Myocyte (in vitro differentiated cells): ENCODE measurements at places on chromosomes 6 and 20. TPM values are rescaled to one million over a fixed set of nuclear protein-coding genes. Genes with fewer than 3 reads are reported as not detected.

Gene DEFB132
- not detected in 2 replicates for total RNA-seq

Gene MCHR2
- total RNA-seq = not detected in 2 replicates

Gene SLC22A2
- total RNA-seq = not detected in 2 replicates

Gene SASH1
- total RNA-seq = 23.9 and 39.4 TPM in 2 replicates

Gene GZF1
- total RNA-seq = 20.6 and 27.8 TPM in 2 replicates

Gene ENPP5
- 0.35 and 0.42 TPM in 2 replicates for total RNA-seq

Gene COL21A1
- total RNA-seq = 3.3 and 35.3 TPM in 2 replicates

Gene OVOL2
- total RNA-seq = not detected in 2 replicates

Gene ROS1
- 5.3 and 5.5 TPM in 2 replicates for total RNA-seq

Gene RIPOR3
- 0.16 and 0.47 TPM in 2 replicates for total RNA-seq

Gene BHLHE23
- total RNA-seq = not detected in 2 replicates

Gene PLTP
- 12.9 and 14.2 TPM in 2 replicates for total RNA-seq

Gene SYCP2L
- 0.40 TPM in 1 of 2 replicates, not detected in the other for total RNA-seq

Gene TREM1
- total RNA-seq = not detected in 2 replicates

Gene APOBEC2
- 110 and 231 TPM in 2 replicates for total RNA-seq

Gene SLC18B1
- 3.0 and 3.4 TPM in 2 replicates for total RNA-seq

Gene NRSN1
- total RNA-seq = not detected in 2 replicates

Gene SLC17A4
- not detected in 2 replicates for total RNA-seq

Gene SYNCRIP
- total RNA-seq = 76.5 and 91.3 TPM in 2 replicates

Gene TGM3
- not detected in 2 replicates for total RNA-seq

Gene FITM2
- 10.8 and 12.0 TPM in 2 replicates for total RNA-seq

Gene PHACTR3
- not detected in 2 replicates for total RNA-seq

Gene MLIP
- total RNA-seq = 5.2 and 18.3 TPM in 2 replicates

Gene TRAPPC3L
- 0.35 TPM in 1 of 2 replicates, not detected in the other for total RNA-seq

Gene ASIP
- not detected in 2 replicates for total RNA-seq

Gene NANP
- 7.0 and 9.9 TPM in 2 replicates for total RNA-seq

Gene CCM2L
- total RNA-seq = not detected in 2 replicates

Gene IL17F
- not detected in 2 replicates for total RNA-seq

Gene OR2W1
- total RNA-seq = not detected in 2 replicates

Gene FOXF2
- total RNA-seq = not detected in 2 replicates

Gene DEFB124
- total RNA-seq = not detected in 2 replicates

Gene PRL
- not detected in 2 replicates for total RNA-seq

Gene SESN1
- total RNA-seq = 48.5 and 50.0 TPM in 2 replicates

Gene C20orf204
- total RNA-seq = 0.45 and 0.47 TPM in 2 replicates

Gene BTN1A1
- total RNA-seq = not detected in 2 replicates
